ENCODE measurements at places on chromosomes 4 and X.

DNA sequence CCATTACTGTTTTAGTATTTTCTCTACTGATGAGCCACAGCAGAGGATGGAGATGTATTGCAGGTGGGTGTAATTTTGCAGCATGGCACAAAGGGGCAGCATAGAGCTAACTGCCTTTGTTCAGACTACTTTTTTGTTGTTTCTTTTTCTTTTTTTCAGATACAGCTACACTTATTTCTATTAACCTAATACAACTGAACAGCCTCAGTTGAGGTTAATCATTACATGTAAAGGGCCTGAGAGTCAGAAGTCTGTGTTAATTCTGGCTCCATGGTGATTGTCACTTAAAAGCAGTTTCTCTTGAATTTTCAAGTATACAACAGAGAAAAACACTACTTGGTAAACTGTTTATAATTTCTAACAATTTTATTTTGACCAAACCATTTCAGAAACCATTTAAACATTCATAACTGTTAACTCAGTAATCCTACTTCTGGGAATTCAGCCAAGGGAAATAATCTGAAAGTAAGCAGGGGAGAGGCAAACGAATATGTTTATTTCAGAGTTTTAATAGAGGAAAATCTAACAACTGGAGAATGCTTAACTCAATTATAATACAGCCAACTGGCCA, 13.9 kb upstream of the PPEF2 start:
- DNase-seq = no peak

GRCh38 chr4:145935253-145936141, 3.1 kb downstream of the ZNF827 start:
- no peak for DNase-seq

- DNase-seq = no peak
Measured at GRCh38 chr4:129140521-129140920, 44.6 kb downstream of the C4orf33 start.

DNA sequence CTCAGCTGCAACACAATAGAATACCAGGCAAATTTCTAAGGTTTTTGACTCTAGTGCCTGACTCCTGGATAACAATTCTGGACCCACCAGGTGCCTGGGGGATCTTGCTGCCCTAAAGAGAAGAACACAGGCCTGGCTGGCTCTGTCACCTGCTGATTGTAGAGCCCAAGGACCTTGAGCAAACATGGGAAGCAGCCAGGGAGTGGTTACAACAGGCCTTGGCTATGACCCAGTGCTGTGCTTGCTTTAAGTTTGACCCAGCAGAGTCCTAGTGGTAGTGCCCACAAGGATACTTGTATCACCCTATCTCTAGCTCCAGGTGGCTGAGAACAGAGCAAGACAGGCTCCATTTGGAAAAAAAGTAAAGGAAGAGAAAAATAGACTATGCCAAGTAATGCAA, 176.8 kb upstream of the DCAF12L2 start:
- DNase-seq = no peak

DNA sequence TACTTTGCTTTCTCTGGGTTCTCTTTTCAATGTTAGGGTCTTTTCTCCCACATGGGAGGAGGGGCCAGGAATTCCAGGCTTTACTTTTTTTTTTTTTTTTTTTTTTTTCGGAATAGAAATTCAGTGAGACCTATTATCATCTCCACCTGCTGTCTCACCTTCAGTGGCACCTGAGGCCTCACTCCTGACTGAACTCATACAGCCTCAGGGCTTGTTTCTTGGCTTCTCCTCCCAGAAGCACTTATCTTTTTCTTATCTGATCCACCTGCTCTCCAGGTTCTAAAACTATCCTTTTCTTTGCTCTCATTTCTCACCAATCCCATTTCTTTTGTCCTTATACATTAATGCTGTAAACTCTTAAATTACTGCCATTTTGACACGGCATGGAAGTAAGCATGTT, 117.3 kb upstream of the PPP3CA start:
- DNase-seq = no peak

DNA sequence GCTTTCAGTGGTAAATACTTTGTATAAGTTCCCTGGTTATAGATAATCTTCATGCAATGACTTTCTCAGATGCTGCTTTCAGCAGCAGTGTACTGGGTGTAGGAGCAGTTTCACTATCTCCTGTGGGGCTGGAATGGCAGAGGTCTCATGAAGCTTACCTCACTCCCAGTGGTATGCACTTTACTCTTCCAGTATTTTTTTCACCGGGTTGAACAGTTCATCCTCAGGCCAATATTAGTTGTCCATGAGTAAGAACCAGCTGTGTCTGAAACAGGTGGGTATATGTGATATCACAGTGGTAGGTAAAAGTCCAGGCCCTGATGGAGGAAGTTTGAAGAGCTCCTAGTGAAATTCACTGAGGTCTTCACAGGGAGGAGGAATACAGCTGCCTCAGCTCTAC, 351.5 kb upstream of the EMCN start:
- DNase-seq = no peak

GRCh38 chr4:79872738-79873137, 200.3 kb downstream of the ANTXR2 start:
- no peak for DNase-seq

DNA sequence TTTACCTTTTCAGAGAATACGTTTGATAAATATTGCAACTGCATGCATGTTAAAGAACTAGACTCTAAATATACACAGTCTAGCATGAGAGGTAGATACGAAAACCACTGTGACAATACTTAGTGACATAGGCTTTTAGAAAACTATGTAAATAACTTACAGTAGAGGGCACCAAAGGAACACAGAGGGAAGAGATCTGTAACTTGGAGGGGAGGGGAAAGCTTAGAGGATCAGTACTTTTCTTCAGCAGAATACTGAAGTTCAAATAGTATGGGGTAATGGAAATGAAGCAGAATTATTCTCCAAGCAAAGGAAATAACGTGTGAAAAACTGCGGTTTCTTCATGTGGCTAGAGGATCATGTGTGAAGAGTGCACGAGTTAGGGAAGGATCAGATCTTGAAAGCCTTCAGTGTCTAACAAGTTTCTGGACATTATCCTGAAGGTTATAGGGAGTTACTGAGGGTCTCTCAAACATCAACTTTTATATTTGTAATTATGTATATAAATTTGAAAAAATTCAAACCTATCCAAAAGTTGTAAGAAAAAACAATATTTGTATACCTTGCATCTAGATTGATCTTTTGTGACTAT, 264.3 kb downstream of the NPFFR2 start:
- no peak for DNase-seq

DNA sequence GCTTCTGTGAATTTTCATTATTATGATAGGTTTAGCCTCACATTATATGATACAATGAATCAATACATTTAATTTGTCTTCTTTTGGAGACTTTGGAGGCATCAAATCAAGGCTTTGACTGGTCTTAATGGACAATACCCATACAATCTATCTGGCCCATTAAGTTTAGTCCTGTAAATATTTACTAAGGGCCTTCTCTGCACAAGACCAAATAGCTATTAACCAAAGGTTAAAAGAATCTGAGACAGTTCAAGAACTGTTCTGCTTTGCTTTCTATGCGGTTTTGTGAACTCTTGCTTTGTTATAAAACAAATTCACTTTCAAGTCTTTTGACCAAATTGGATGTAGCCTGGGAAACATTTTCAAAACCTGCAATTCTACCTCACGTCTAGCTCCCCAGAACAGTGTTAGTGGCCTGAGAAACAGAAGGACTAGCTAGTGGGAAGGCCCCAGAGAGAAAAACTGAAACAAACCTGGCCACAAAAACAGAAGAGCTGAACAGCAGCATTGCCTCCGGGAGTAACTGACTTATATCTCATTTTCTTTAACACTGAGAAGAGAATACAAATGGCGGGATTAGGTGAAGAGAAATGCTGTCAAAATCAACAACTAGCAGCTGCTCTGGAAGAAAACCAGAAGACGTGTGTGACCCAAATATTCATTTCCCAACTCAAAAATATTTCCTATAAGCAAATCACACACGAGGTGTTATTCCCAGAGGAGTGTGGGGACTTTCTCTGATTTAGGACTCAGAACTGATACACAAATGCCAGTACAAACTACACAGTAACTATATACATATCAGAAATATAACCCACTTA, 548 bp downstream of the TLR1 start:
- no peak for DNase-seq
